ENCODE measurements at places on chromosomes 3 and 15. TPM values are rescaled to one million over a fixed set of nuclear protein-coding genes. Genes with fewer than 3 reads are reported as not detected.

- DNase-seq: no peak
Observed at GRCh38 chr15:60999771-61000170, 229.3 kb downstream of the RORA start.

- DNase-seq: no peak
Observed at GRCh38 chr15:80801891-80802680, 22.9 kb downstream of the CEMIP start.

GRCh38 chr3:190308154-190308553 lies 14.1 kb downstream of the CLDN1 start:
- no peak for DNase-seq

DNA sequence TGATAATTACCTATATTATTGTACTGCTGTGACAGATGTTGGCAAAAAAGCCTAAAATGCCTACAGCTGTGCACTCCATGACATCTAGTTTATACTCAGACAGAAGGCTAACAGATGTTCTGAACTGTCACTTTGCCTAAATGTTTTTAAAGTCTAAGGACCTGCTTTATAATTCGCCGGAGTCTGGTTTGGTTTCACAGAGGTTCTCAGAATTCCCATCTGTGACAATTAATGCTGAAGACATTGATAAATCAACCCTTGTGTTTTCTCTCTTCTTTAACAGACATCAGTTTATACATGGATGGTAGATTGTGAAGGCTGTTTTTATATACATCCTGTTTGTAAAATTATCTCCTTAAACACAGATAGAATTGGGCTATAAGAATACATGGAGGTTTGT lies 19.8 kb upstream of the SOX2 start:
- no peak for DNase-seq

DNA sequence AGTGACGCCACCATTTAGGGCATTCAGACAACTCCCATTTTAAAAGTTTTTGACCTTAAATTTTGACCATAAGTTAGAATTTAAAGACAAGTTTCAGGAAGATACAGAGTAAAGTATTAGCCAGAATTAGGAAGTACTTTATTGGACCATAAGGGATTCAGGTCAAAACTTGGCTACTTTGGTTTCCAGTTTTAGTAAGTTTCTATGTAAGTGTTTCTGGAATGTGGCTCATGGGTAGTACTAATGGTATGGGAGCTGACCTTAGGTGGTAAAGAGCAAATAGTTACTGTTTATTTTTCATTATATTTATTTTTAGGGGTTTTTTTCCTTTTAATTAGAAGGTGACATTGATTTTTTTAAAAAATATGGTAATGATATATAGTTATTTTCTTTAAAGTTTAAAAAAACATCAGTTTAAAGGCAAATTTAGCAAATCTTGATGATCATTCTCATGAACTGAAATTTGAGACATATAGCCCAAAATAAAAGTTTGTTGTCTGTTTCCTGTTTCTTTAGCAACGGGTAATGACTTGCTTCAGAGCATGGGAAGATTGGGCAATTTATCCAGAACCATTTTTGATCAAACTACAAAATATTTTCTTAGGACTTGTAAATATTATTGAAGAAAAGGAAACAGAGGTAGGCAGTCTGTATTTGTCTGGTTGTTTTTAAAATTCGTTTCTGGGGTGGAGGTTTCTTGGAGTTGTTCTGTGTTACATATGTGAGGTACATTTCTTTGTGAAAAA lies 34.3 kb downstream of the U2SURP start:
- DNase-seq: peak; percentile 3

DNA sequence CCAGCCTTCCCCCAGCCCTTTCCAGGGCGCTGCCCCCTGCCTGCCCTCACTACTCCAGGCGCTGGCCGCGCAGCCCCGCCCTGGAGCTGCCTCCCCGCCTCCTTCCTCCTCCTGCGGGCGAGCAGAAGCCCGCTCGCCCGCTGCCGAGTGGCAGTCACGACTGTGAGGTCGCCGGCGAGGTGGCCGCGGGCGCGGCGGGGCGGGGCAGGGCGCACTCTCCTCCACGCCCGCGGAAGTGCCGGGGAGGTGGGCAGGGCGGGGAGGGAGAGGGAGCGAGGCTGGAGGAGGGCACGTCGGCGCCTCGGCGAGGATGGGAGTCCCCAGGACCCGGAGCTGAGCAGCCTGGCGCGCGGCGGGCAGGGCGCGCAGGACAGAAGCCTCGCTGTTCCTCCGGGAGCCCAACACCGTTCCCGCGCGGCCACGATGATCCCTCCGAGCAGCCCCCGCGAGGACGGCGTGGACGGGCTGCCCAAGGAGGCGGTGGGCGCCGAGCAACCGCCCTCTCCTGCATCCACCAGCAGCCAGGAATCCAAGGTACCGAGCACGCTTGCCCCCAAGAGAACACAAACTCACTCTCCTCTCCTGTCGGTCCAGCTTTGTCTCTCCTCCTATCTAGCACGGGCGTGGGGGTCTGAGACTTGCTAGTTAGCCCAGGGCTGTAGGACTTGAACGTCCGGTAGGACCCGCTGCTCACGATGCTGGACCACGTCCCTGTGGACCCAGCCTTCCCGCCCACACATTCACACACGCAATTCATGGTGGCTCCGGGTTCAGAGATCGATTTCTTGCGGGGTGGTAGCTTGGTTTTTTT lies at the start of gene STAC:
Gene STAC (plus strand): TSS at position 284 of the 811 bp plus-strand sequence. CDS start 140 bp downstream, at position 424.
- DNase-seq: peak; percentile 53

The RAD18 gene
- 22.0 TPM for total RNA-seq

The CLRN1 gene
- total RNA-seq: not detected

The ARGFX gene
- total RNA-seq: not detected

The SOX2 gene
- 0.96 TPM for total RNA-seq

The FSTL1 gene
- 354 TPM for total RNA-seq
